ENCODE measurements at places on chromosomes 7 and 10.
A peak's percentile ranks its signal among the peaks of the same experiment; 100 is the strongest.

DNA sequence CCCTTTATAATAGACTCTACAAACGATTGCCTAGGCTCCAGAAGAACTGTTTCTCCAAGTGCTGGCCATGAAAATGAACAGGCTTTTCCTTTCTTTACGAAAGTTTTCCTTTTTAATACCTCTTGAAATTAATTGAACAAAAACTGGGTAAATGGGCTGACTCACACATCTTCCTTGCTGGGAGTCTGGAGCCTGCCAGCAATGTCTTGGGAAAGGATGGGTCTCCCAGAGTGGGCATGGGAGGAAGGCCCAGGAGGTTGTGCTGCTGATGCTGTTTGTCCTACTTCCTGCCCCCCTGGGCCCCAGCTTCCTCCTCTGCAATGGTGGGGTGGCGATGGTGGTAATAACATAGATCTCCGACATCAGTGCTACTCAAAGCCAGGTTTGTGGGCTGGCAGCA lies 174.1 kb downstream of the RPS24 start:
- no peak for DNase-seq

GRCh38 chr10:71581376-71581775 lies 138.2 kb downstream of the C10orf105 start:
- peak; percentile 74 for DNase-seq

- DNase-seq, result no peak
Observed at GRCh38 chr10:22333167-22333974, 11.9 kb upstream of the SPAG6 start.

DNA sequence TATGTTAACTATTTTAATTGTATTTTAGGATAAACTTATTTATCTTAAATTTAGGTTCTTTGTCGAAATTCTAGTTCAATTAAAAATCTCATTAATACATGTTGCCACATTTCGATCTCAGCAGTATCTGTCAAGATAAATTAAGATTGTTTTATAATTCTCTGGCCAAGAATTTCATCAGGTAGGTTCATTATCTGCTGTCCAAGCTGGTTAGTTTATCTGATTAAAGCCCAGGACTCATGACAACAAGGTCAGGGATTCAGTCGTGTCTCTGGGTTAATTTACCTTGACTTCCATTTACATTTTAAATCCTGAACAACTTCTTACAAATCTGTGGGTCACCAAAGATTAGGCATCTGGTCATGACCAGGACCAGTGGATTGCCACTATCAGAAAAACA lies 7.6 kb downstream of the STEAP4 start:
- DNase-seq, result no peak

GRCh38 chr10:36351159-36351558 lies 709.1 kb upstream of the FZD8 start:
- no peak for DNase-seq

GRCh38 chr10:80131499-80131901 lies 1.0 kb upstream of the PLAC9 start:
- DNase-seq, result no peak

DNA sequence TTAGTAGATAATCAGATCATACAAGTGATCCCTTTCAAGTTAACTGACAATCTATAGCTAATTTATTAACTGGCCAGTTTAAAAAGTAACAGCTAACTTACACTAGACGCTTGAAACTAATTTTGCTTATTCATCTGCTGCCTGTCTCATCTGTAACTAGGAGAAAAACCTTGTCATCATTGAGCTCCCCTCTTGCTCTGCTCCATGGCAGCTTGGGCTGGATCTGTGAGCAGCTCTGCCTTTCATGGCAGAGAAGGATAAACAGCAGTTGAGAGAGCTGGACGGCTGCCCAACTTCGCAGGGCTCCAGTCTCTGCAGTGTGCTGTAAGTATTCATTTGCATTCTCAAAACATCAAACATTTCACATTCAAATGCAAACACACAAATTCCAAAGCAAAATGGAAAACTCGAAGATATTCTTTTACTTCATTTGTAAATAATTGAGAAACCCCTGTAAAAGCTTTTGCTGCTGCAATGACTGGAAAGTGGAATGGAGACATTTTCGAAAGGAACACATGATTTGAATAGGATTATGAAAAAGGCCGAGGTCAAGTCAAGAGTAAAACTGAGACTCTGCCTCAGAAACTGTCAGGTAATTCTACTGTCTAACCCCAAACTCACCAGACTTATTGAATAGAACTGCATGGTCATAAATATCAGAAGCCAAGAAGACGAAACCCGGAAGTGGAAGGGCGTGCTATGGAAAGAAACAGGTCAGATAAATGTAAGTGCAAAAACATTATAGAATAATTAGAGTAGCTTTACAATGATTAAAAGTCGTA lies 17.6 kb downstream of the SLC35B4 start:
- DNase-seq, result peak; percentile 32

DNA sequence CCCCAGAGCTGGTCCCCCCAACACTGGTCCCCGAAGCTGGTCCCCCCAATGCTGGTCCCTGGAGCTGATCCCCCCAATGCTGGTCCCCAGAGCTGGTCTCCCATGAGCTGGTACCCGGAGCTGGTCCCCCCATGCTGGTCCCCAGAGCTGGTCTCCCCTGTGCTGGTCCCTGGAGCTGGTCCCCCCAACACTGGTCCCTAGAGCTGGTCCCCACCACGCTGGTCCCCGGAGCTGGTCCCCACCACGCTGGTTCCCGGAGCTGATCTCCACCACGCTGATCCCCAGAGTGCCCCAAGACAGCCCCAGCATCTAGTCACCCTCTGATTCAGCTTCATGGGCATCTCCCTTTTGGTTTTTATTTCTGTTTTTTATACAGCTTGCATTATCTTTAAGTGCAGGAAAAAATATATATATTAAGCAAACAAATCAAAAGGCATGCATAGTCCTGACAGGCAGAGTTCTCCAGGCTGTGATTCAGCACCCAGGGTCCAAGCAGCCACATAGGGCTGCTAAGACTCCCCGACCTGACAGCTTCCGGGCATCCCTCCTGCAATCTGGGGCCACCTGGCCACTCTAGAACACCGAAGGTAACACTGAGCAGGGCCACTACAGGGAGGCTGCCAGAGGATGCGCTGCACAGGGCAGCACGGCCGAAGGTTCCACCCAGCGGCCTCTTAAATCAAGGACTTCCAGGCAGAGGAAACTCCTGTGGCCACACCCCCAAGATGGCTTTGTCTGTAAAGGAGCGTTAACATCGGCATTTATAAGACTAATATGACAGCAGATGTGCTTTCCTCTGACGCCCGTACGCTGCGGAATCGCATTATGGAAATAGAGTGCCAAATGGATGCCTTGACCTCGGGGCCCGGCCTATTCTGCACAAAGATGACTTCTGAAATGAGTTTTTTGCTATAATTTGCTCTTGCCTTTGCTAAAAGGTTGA lies 215.0 kb downstream of the PTPRN2 start:
- no peak for DNase-seq

GRCh38 chr7:132243051-132243450 lies 333.2 kb downstream of the PLXNA4 start:
- no peak for DNase-seq

DNA sequence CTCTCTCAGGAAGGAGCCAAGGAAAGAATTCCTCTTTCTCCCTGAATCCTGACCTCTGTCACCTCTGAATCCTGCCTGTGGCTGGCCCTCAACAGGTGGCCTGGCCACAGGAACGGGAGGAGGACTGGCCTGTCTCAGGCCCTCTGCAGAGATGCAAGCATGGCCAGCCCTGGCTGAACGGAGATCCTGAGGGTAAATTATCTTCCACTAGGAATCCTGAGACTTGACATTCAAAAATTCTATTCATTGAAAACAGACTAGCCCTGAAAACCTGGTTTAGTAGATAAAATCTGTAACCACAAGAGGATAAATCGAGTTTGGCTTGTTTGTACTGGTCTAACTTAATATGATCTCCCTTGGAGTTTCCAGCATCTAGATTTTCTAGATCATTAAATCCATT lies 579.3 kb downstream of the LRMDA start:
- DNase-seq, result no peak

DNA sequence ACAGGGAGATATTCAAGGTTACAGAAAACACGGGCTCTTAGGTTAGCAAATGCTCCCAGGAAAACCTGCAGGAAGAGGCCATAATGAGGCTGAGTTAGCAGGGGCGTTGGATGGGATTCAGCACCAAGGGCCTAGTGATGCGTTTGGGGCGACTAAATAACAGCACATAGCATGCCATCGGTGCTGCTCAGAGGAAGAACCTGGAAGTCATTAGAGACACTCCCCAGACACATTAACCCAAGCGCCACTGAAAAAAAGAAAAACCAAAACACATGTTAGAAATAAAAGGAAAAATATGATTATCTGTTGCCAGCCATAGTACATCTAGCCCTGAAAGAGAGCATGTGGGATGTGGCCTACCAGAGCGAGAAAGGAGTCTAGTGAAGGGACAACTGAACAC lies 28.8 kb upstream of the OPALIN start:
- no peak for DNase-seq

DNA sequence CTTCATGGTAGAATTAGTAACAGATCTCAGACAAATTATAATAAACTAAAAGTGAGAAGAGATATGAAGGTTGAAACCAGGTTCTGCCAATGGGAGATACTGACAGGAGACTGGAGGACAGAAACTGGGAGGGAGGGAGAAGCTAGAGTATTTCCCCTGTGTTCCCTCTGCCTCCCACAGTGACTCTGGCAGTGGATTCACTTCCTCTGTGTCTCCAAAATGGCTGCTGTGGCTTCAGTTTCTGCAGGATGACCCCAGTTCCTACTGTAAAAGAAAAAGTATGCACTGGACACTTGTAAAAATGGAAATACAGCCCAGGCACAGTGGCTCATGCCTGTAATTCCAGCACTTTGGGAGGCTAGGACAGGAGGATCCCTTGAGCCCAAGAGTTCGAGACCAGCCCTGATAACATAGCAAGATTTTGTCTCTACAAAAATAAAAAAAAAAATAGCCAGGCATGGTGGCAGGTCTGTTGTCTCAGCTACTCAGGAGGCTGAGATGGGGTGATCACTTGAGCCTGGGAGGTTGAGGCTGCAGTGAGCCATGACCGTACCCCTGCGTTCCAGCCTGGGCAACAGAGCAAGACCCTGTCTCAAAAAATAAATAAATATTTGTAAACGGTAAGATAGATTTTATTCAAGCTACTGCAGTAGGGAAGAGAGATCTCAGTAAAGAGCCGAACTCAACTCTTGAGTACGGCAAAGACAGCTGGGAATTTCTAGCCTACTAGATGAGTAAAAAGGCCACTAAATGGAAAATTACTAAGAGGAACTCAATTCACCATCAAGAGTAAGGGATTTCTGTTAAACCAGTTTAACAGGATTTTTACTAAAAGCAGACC lies 156.6 kb upstream of the TRIM24 start:
- DNase-seq, result no peak
